LNCaP clone FGC (cell line): ENCODE measurements at places on chromosomes 3 and 15.

GRCh38 chr3:39166134-39166710 lies 12.8 kb upstream of the CSRNP1 start:
- no peak for DNase-seq

- DNase-seq: no peak
These were observed 54.9 kb downstream of the NSUN3 start for GRCh38 chr3:94117729-94118128.

DNA sequence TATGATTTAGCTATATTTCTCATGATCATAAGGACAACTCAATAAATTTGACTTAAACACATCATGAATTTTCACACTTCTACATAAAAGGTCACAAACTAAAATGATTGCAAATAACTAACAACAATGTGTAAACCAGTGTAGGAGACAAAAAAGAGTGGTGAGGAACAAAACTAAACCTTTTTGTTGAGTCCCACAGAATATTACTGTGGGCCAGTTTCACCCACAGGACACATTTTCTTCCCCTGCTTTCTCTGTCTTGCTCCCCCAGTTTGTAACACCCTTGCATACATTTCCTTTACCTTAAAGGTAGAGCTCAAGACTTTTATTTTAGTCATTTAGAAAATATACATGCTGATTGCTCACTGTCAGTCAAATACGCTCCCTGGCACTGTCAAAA lies 130.9 kb upstream of the GOLGA6L6 start:
- no peak for DNase-seq

GRCh38 chr3:31565288-31565687 lies 32.6 kb downstream of the STT3B start:
- no peak for DNase-seq

DNA sequence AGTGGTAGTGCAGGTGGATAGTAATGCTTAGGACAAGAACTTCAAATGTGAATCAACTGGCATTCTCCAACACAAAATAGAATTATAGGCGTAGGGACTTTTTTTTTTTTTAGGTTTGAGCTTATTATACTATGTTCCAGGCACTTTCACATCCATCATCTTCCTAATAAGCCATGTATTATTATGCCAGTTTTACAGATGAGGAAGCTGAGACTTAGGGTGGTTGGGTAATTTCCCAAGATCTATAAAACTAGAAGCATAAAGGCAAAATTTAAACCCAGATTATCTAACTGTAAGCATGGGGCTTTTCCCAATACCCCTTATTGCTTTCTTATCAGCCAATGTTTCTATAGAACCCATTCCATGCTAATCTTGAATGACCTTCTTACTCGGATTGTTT lies 75.1 kb upstream of the ETV5 start:
- no peak for DNase-seq

DNA sequence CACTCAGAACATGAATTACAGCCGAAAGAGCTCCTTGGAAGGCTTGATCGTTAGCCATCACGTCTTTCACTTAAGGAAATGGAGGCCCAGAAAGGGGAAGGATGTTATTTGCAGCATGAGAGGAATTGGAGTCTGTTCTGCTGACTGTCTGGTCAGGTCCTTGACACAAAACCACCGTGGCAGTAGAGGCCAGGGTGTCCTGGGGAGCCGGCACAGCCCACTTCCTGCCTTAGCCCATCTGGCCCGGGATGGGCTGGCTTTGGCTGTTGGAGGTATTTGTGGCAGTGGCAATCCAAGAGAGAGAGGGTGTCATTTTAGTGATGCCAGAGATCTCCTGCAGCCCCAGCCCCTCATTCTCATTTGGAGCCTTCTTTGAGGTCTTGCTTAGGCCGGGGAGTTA lies 37.4 kb downstream of the ST6GAL1 start:
- DNase-seq: no peak

DNA sequence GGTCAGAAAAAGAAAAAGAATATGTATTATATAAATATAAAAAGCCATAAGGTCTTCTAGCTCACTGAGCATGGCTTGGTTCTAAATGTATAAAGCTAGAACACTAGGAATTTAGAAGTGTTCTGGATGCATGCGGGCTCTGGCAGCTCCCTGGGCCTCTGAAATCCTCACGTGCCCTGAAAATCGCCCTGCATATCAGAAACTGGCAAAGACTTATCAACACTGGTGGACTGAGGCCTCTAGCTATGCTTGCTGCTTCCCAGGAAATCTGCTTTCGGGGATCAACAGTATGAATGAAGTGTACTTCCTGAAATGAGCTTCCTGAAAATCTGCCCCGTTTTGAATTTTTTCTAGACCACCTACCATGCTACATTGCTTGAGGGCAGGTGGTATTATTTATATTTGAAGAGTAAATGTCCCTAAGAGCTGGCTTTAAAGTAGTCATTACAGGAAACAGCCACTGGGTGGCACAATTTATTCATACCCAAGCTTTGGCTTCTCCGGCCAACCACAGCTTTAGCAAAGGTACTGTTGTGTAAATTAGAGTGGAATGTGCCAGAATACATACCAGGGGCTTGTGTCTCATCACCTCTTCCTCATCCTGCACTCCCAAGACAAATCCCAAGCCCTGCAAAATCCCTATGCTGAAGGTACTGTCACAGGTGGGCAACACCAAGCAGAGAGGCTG lies 17.7 kb downstream of the CRTAP start:
- DNase-seq: peak; percentile 59
